ENCODE measurements at places on chromosomes 13 and 19.

DNA sequence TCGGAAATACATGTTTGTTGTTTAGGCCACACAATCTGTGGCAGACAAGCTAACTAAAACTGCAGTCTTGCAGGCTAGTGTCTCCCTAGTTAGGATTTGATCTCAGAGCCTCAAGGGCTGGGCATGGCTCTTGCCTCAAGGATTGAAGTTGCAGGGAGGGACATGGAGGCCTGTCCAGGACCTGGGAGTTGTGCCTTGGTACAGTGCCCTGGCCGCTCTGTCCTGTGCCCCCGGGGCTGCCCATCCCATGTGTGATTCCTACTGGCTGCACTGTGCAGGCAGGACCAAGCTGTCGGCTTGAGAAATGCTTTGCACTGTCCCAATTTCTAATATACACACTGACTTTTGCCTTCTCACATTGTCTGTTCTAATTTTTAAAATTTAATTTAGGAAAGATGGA, 7.5 kb upstream of the ZNF256 start:
- H3K27ac ChIP-seq, result no peak overlapping the region
- DNase-seq, result no peak
- H3K27me3 ChIP-seq, result no peaks in the 10 kb centered on the region
- no peak overlapping the region for H3K4me3 ChIP-seq

DNA sequence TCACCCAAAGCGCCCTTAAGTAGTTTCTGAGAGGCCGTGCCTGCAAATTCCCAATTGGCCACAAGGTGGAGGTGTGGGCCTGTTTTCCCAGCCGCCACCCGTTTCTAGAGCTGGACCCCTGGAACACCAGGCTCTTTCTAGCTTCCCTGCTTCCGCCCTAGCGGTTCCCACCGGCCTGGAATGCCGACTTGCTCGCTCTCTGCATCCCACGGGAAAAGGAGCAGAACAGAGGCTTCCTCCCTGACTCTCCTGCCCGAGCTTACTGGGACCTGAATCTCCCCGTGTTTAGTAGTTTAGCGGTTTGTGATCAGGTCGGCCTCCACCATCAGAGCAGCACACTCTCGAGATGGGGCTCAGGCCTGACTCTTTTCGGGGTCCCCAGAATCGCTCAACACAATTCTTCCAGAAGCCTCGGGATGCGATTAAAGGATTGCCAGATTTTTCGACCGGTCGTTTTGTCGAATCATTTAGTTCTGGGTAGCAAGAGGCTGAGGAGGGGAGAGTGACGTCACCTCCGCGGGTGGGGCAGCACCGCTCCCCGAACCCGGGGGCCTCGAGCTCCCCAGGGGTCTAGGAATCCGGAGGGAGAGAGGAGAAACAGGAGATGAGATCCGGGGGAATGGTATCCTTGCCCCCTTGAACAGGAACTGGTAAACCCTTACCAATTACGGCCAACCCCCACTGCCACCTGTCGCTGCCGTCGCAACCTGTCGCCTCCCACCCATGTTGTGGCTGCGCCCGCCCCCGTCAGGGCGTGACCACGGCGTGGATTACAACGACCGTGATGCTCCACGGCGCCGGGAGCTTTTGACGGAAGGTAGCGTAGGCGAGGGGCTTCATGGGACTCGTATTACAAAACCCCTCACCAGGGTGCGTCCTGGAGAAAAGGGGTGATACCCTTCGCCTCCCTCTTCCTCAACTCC, 8.0 kb downstream of the NAPSA start:
- no peaks in the 10 kb centered on the region for H3K27me3 ChIP-seq
- no peaks in the 10 kb centered on the region for H3K4me1 ChIP-seq
- DNase-seq, result peak; percentile 41
- H3K27ac ChIP-seq, result peak overlapping the region; percentile 81

DNA sequence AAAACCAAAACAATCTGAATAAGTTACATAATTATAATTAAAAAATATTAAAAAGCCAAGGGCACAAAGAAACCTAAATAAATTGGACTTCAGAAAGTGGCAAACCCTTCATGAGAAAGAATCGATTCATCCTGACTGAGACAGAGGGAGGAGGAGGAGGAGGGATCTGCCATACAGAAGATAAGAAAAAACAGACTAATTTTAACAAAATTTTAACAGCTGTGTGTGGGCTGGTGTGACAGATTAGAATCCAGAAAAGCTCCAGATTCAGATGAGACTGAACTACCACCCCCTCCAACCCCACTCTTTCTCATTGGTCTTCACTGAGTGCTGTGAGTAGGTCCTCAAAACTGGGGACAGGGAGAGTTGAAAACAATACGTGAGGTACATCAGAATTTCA, 111.5 kb upstream of the HTR2A start:
- no peaks in the 10 kb centered on the region for H3K27me3 ChIP-seq
- no peaks in the 10 kb centered on the region for H3K4me1 ChIP-seq
- no peak overlapping the region for H3K27ac ChIP-seq

GRCh38 chr19:4365341-4365740, 22.0 kb downstream of the MPND start:
- no peaks in the 10 kb centered on the region for H3K27me3 ChIP-seq
- peaks cover 64% of the 10 kb centered on the region for H3K36me3 ChIP-seq
- no peaks in the 10 kb centered on the region for H3K4me1 ChIP-seq
- H3K27ac ChIP-seq, result no peak overlapping the region

GRCh38 chr13:49571299-49572240, 13.8 kb downstream of the RCBTB1 start:
- H3K27ac ChIP-seq, result no peak overlapping the region
- peaks cover 2% of the 10 kb centered on the region for H3K36me3 ChIP-seq
- DNase-seq, result no peak
- no peak overlapping the region for H3K4me3 ChIP-seq
- no peaks in the 10 kb centered on the region for H3K27me3 ChIP-seq
- H3K4me1 ChIP-seq, result peaks cover 5% of the 10 kb centered on the region

Data from ascending aorta (tissue), 2 donors.